ENCODE measurements at places on chromosomes 7 and 10.

DNA sequence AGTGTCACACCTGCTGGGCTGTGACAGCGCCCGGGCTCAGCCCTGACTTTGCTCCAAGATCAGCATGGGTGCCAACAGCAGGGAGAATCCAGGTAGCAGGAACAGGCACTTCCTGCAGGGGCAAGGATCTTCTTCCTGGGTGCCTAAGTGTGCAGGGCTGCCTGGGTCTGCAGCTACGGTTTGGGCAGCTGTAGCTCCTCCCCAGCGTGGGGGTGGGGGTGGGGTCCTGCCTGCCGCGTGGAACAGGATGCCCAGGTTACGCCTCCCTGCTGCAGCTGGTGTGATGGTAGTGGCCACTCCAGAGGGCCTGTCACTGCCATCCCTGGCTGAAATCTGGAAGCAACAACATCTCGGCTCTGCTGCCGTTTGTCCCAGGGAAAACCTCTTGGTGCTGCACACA lies 269.3 kb downstream of the DNAJB6 start:
- no peak for DNase-seq

- DNase-seq: no peak
These were observed 43.7 kb upstream of the DGKI start for GRCh38 chr7:137890449-137890921.

DNA sequence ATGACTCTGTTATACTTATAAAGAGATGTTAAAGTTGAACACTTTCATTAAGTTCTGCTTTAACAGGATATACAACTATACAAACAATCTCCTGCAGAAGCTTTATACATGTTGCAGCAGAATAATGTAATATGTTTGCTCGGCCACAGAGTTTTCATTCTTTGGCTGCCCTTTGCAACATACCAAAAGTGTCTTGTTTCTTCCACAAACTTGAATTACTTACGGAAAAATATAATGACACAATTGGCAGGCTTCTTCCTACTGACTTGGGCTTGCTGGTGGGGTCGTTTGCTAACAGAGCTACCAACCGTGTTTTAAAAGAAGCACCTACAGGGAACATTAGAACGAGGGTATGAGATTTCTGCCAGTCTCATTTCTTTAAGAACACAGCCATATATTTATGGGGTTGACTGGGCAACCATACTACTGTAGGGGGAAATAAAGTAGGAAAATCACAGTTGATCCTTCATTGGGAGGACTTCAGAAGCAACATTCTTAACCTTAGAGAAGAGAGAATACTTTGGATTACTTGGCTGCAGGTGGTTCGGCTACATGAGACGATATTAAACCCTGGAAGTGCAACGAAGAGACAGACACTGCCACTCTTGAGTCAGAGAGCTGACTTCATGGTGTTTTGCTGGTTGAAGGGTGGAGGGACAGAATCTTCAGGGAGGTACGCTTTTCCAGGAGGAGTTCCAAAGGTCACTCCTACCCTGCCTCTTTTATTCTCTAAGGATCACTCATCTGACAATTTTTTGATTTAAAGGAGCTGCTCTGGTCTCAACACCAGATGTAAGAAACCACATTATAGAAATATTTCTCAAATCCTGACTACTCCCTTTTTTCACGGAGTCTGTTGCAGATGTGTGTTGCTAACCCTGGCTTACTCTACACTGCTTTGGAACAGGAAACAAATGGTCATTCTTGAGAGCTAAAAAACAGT lies 123.9 kb downstream of the SEMA3C start:
- DNase-seq: no peak

DNA sequence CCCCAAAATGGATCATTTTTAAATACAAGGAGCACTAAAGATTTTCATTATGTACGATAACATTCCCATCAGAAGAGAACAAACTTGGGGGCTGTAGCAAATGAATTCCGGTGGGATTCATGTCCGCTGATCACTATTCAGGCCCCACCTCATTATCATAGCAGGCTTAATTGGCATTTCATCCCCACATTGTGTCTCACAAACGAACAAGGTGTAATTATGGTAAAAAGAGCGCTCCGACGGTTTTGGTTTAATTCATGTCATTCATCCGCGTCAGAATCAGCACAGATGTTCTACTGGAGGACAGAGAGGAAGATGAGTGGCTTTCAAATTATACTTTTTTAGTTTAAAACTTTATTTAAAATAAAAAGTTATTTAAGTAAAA lies 124.7 kb downstream of the MAD1L1 start:
- no peak for DNase-seq

DNA sequence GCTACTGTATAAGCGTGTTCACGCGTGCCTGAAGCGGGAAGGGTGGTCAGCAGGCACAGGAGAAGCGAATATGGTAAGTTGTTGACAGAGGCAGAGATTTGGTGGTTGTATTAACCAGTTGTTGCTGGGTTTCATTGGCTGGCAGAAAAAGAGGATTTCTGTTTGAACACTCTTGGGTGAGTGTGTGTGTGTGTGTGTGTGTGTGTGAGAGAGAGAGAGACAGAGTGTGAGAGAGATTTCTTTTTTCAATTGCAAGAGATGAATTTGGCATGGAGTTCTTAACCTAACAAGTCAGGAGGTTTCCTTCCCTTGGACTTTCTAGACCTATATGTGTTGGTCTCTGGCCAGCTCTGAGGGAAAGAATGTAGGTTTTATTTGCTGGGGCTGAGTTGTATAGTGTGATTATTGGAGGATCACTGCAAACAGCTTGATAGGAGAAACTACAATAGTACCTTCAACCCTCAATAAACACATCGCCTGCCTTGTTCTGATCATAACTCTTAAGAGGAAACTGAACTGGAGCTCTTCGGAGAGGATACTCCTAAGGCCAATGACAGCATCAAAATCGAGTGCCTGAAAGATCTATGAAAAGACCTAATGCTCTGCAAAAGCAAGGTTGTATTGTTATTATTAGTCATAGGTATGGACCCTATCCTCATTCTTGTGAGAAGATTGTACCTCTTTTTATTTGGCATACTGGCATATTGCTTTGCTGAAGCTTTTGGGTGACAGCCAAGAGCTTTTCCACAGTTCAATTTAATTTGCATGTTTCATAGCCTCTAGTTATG lies 1.2 kb downstream of the MCU start:
- DNase-seq: no peak

GRCh38 chr7:154299736-154300135 lies 247.5 kb downstream of the DPP6 start:
- no peak for DNase-seq

- DNase-seq: no peak
These were observed 140.0 kb downstream of the CHCHD3 start for GRCh38 chr7:132941905-132942304.

DNA sequence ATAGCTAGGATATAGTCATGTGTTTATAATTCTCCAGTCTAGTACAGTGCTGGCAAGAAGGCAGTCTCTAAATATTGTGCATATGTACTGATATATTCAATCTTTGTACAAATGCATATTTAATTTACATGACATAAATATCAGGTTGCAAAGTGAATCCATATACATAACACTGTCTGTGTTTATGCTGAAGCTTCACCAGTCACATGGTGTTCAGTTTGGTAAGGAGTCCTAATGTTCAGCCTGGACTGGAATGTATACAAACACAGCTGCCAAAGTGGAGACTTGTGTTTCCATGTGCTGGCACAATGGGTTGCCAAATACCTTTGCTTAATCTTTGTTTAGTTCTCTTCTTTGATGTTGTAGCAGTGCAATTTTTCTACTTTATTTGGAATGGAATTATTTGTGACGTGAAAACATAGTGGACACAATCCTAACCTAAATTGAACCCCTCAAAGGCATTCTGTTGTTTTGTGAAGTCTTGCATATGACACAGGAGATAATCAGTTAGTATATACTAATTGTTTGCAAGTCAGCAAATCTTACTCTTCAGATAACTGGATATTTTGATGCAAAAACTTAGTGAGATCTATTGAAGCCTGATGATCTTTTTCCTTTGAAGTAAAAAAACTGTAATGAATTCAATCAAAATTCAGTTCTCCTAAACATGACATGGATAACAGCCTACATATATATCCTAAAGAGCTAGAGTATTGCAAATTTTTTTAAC lies 17.3 kb upstream of the ARL4A start:
- no peak for DNase-seq

All from left renal cortex interstitium (tissue), 4 donors.